ENCODE measurements at places on chromosomes 1 and 21.

DNA sequence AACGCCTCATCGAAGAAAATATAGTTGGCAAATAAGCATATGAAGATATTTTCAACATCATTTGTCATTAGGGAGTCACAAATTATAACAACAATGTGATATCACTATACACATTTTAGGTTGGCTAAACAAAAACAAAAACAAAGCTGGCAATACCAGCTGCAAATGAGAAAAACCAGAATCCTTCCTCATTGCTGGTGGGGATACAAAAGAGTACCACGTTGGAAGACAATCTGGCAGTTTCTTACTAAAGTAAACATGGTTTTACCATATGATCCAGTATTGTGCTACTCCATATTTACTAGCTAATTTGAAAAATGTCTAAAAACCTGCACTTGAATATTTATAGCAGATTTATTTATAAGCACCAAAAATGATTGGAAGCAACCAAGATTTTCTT is 1204.1 kb downstream of the MRPL39 start:
- DNase-seq, result no peak

GRCh38 chr1:226293553-226293920 is 15.4 kb downstream of the LIN9 start:
- no peak for DNase-seq

GRCh38 chr1:5983361-5984103 is 8.7 kb downstream of the NPHP4 start:
- no peak for DNase-seq

GRCh38 chr1:47547753-47548573 is 110.1 kb downstream of the FOXD2 start:
- DNase-seq, result no peak

DNA sequence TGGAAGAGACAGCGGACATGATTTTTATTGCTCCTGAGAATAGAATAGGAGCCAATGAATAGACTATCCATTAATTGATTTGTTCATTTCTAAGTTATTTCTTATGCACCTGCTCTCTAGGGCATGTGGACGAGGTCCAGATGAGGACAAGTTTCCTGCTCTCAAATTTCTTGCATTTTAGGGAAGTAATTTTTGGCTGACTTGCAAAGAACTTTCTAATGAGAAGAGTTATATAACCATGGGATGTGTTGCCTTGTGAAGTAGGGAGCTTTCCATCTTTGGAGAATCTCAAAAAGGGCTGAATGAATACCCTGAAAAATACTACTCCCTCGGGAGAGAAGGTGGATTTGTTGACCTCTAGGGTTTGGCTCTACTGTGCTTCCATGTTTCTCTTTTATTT is 243.0 kb downstream of the KIF26B start:
- DNase-seq, result no peak

- DNase-seq, result peak; percentile 25
Measured at GRCh38 chr1:155126556-155127104, 1.0 kb upstream of the EFNA1 start.

DNA sequence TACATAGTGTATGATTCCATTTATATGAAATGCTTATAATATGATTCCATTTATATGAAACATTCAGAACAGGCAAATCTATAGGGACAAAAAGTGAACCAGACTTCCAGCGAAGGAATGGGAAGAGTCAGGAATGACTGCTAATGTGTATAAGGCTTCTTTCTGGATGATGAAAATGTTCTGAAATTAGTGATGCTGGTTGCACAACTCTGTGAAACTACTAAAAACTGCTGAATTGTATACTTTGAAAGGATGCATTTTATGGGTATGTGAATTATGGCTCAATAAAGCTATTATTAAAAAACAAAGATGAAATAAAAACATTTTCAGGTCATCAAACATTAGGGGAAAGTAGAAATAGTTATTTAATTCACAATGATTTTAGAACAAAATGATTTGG is 14.1 kb upstream of the IL24 start:
- DNase-seq, result no peak

- no peak for DNase-seq
Measured at GRCh38 chr1:220879509-220880361, 492 bp downstream of the HLX start.

DNA sequence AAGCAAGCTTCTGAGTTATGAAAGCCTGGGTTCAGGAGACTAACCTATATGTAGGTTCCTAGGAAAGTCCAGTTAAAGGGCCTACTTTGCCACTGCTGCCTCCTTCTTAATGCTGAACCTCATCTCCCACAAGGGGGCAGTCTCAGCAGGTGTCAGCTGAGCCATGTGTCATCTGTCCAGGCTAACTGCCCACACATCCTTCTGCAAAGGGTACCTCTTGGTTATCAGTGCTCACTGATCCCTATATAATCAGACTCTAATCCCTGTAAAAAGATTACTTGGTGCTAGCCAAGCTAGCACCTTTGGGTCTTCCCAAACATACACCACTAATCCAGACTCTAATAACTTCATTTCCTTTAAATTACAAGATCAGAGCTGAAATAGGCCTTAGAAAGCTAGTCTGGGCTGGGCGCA is 9.0 kb downstream of the PRDX1 start:
- peak; percentile 68 for DNase-seq

- no peak for DNase-seq
Measured at GRCh38 chr1:51966559-51966958, 23.9 kb downstream of the RAB3B start.

DNA sequence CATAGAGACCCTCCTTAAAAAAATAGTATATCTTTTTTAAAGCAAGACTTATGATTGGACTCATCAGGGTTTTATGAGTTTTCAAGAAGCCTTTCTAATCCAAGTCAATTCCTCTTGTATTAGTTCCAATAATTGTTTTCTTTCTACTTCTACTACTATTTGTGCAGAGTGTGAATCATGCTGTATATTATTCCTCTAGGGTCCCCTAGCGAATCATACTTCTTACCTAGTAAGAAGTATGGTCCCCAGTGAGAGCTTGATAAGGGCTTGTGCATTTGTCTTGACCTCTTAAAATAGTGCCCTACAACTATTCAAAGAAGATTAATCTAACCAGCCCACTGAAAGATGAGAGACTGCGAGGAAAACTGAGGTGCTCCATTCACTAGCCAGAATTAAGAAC is 715.7 kb upstream of the ZP4 start:
- DNase-seq, result no peak

GRCh38 chr1:13825033-13825432 is 125.0 kb downstream of the PRDM2 start:
- no peak for DNase-seq

DNA sequence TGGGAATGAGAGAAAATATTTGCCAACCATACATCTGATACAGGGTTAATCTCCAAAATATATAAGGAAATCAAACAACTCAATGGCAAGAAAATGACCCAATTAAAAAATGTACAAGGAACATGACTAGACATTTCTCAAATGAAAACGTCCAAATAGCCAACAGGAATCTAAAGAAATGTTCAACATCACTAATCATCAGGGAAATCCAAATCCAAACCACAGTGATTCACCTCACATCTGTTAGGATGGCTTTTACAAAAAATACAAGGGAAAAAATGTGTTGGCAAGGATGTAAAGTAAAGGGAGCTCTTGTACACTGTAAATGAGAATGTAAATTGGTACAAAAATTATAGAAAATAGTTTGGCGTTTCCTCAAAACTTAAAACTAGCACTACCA is 54.7 kb upstream of the ZRANB2 start:
- no peak for DNase-seq

DNA sequence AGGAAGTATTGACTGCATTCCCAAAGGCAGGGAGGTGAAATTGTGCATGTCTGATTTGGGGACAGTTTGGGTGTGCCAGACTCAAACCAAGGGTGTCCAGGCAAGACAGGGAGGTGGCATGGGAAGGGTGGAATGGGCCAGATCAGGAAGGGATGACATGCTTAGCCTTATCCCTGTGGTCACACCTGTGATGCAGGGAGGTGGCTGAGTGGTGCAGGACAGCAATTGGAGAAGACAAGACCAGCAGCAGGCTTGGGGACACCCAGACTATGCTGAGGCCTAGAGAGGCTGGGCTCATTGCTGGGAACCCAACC is 4.0 kb downstream of the FOXO6 start:
- no peak for DNase-seq

GRCh38 chr1:108057541-108057940 is 92.6 kb upstream of the VAV3 start:
- no peak for DNase-seq

Measured in stimulated activated naive CD8-positive, alpha-beta T cell treated with anti-CD3 and anti-CD28 coated beads, Interleukin-15, Interleukin-2, amounts not matched to agents 100 U/mL and 50 U/mL, for 24 hours (primary cell).